ENCODE measurements at places on chromosomes 5 and 9. TPM values are rescaled to one million over a fixed set of nuclear protein-coding genes. Genes with fewer than 3 reads are reported as not detected.

GRCh38 chr5:32083981-32084430 is 90.1 kb downstream of the GOLPH3 start:
- DNase-seq = no peak
- no peak overlapping the region for H3K4me3 ChIP-seq
- no peaks in the 10 kb centered on the region for H3K27me3 ChIP-seq

DNA sequence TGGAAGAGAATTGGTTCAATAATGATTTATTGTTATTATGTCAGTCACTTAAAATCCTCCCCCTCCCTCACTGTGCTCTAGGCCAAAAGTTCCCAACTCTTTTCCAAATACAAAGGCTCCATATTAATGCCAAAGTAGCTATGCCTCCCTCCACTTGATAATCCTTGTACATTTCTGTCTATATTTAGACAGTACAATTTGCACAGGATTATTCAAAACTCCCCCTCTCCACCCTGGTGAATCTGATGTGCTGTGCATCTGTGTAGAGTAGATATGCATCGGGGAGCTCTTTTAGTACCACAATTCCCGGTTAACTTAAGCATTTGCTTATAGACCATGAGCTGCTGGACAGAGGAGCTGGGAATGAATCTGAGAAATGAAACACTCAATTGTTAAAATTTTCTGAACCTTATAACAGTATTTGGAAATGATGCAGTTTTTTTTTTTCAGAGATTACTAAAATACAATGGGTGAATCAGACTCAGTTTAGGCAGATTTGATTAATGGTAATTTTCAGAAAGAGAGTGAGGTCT is 27.6 kb downstream of the GLRA1 start:
- H3K4me1 ChIP-seq = peaks cover 13% of the 10 kb centered on the region
- no peak overlapping the region for H3K4me3 ChIP-seq
- no peaks in the 10 kb centered on the region for H3K36me3 ChIP-seq
- no peaks in the 10 kb centered on the region for H3K27me3 ChIP-seq

DNA sequence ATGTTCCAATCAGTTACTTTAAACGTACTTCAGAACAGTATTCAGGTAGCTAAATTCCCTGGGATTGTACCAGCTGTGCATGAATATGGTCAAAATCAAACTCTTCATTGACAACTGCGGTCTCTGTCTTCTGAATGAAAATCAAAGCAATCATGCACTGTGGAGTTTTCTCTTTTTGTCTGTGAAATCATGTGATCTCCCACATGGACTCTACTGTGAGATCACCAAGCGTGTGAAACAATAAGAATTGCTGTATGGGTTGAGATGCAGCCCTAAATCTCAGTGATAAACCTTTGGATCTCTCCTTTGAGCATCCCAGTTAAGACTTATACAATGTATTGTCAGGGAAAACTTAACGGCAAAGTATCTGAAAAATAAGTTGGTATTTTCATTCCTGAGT is 6.1 kb downstream of the NRG2 start:
- peaks cover 3% of the 10 kb centered on the region for H3K4me1 ChIP-seq
- no peak overlapping the region for H3K27ac ChIP-seq
- H3K4me3 ChIP-seq = no peak overlapping the region
- H3K36me3 ChIP-seq = no peaks in the 10 kb centered on the region
- DNase-seq = no peak

The FREM1 gene
- total RNA-seq = not detected

The SETD9 gene
- total RNA-seq = 23.8 TPM
